ENCODE measurements at places on chromosomes 6 and 20.

GRCh38 chr20:32819992-32820697 is 391 bp downstream of the MAPRE1 start:
- peak; percentile 94 for DNase-seq

GRCh38 chr6:39196673-39197091 is 32.6 kb downstream of the KCNK5 start:
- no peak for DNase-seq

GRCh38 chr6:47034926-47035325 is 7.2 kb downstream of the ADGRF1 start:
- no peak for DNase-seq

DNA sequence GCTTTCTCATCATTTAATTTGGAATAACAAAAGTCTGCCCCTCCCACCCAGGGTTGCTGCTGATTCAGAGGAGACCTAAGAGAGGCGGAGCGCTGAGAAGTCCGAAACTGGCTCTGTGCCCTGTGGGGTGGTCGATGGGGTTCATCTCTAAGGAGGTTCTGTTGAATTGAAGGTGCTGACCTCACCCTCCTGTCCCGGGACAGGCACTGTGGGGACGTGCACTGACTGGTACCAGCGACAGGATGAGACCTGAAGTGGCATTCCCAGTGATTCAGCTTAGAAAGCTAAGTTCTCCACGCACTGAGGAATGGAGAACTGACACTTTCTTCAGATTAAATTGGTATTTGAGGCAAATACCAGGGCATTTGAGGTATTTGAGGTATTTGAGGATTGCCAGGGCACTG is 1.3 kb downstream of the GUCA1B start:
- no peak for DNase-seq

GRCh38 chr20:23147964-23148730 is 62.0 kb upstream of the CD93 start:
- peak; percentile 62 for DNase-seq

DNA sequence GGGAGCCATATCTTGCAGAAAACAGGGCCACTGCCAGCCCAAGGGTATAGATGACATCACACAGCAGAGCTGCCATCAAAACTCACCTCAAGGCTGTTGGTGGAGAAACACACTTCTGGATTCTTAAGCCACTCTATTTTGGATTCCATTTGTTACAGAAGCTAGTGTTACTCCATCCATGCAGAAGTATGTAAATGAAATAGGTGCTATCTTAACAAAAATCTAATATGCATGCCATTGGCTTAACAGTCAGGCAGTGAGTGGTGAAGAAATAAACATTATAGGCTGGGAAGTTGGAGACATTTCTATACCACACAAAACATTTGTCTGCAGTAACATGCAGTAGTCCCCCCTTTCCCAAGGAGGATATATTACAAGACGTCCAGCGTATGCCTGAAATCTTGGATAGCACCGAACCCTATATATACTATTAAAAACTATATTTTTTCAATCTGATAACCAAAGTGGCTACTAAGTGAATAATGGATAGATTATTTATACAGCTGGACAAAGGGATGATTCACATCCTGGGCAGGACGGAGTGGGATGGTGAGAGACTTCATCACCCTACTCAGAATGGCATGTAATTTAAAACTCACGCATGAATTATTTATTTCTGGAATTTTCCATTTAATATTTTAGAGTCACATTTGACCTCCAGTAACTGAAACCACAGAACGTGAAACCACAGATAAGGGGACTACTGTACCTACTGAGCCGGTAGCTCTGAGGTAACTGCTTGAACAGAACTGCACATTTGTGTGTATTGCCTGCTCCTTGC is 160.0 kb upstream of the PLN start:
- no peak for DNase-seq

DNA sequence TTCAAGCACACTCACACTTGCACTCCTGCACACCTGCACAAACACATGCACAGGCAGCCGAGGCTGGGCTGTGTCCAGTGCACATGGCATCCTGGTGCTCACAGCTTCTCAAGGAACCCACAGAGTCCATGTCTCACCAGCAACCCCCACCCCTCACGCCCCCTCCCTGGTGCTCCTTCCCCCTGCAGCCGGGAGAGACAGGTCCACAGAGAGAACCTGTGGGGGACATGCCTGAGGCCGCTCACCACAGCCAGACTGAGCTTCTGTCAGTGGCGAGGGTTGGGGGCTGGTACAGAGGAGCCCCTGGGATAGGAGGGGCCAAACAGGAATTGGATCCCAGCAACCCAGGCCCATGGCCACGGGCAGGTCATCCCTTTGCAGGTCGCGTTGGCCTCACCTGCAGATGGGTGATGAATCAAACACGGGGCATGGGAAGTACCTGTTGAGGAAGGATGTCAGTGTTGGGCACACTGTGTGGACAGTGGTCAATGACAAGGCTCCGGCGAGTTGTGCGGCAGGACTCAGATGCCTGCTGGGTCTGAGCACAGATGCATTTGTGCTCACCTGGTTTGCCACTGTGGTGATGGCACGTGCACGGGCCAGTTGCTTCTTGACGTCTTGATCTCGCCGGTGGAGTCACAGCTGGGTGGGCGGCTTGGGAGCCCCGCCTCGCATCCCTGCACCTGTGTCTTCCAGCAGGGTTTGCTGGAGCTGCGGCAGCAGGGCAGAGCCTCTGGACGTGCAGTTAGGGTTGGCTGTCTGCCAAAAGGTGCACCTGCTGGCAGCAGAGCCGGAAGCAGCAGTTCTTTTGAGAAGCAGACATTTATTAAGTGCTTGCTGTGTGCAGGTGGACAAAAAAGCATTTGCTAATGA is 113.0 kb downstream of the ERMARD start:
- DNase-seq = peak; percentile 46
